ENCODE measurements at places on chromosomes 3 and 15.

GRCh38 chr3:58776231-58776630 is 109.7 kb upstream of the FAM3D start:
- DNase-seq = no peak

- DNase-seq = no peak
Measured at GRCh38 chr15:65525622-65526021, 4.6 kb upstream of the HACD3 start.

- DNase-seq = no peak
Measured at GRCh38 chr3:114582929-114583328, 289.1 kb downstream of the TIGIT start.

DNA sequence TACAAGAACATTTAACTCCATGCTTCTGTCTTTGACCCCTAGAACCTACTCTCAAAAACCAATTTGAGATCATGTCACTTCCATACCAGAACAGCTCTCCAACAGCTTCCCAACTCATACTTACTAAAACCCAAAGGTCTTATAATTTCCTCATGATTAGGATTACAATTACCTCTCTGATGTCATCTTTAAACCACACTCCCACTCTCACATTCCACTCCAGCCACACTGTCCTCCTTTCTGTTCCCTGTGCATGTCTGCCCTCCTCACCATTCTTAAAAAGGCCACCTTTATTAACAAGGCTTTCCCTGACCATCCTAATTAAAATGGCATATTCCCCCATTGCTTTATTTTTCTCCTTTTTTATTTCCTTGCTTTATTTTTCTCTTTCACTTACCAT is 18.9 kb downstream of the PHC3 start:
- DNase-seq = no peak

DNA sequence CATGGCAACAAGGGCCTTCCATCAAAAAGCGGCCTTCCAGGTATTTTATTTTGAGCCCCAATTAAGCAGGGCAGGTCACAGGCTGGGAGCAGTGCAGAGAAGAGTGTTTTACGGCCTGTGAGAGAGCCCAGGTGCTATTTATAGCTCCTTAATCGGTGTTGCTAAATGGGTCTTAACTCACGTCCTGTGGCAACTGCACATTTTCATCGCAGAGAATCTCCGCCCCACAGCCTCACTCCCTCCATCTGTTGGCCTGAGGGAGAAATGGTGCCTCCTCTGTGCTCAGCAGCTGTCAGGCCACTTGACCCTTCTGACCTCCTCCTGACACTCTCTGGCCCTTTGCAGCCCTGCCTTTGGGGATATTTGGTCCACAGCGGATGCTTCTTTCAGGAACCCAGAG is 58.6 kb downstream of the SPSB4 start:
- DNase-seq = no peak

- DNase-seq = no peak
Measured at GRCh38 chr3:49351521-49352011, 6.6 kb downstream of the GPX1 start.

- DNase-seq = no peak
Measured at GRCh38 chr3:186540835-186541226, 3.3 kb downstream of the CRYGS start.

GRCh38 chr3:29639578-29640290 is 358.9 kb downstream of the RBMS3 start:
- DNase-seq = no peak

- no peak for DNase-seq
Measured at GRCh38 chr15:33148129-33148751, 46.3 kb downstream of the FMN1 start.

DNA sequence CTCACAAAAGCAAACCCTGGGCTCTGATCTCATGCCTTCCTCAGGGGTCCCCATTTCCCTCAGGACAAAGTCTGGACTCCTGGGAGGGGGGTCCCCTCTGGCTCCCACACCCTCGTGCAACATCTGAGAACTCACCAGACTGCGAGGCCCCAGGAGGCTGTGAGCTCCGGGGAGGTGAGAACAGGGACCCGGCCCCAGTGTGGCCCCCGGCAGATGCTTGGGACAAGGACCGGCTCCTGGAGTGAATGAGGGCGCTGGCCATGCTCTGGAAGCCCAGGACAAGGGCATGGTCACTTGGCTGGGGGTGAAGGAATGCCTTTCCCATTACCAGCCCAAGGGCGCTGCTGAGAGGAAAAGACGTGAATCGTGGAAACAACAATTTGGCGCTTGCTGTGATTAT is 48.0 kb downstream of the LINGO1 start:
- DNase-seq = no peak

- DNase-seq = no peak
Measured at GRCh38 chr3:9081184-9081818, 118.0 kb upstream of the RAD18 start.

- no peak for DNase-seq
Measured at GRCh38 chr3:16234281-16234680, 30.5 kb downstream of the DPH3 start.

- no peak for DNase-seq
Measured at GRCh38 chr3:34248352-34248751, 449.9 kb downstream of the PDCD6IP start.

DNA sequence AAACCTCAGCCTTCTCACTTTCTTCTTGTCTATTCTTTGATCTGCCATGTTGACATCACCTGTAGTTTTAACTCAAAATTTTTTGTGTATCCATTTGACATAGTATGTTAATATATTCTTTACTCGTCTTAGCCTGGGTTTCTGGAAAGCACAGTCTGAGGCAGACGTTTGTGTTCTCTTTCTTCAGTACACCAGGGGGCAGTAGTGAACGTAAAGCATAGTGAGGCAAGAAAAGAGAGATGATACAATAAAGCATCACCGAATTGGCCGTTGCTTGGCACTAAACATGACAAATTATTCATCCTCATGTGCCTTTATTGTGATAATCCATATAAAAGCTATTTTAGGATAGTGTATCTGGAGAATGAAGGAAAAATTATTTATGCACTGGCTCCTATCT is 141.0 kb upstream of the MYRIP start:
- DNase-seq = no peak

GRCh38 chr3:71180524-71180923 is 403.0 kb downstream of the FOXP1 start:
- DNase-seq = no peak

- DNase-seq = no peak
Measured at GRCh38 chr3:40920041-40920440, 279.3 kb upstream of the CTNNB1 start.

DNA sequence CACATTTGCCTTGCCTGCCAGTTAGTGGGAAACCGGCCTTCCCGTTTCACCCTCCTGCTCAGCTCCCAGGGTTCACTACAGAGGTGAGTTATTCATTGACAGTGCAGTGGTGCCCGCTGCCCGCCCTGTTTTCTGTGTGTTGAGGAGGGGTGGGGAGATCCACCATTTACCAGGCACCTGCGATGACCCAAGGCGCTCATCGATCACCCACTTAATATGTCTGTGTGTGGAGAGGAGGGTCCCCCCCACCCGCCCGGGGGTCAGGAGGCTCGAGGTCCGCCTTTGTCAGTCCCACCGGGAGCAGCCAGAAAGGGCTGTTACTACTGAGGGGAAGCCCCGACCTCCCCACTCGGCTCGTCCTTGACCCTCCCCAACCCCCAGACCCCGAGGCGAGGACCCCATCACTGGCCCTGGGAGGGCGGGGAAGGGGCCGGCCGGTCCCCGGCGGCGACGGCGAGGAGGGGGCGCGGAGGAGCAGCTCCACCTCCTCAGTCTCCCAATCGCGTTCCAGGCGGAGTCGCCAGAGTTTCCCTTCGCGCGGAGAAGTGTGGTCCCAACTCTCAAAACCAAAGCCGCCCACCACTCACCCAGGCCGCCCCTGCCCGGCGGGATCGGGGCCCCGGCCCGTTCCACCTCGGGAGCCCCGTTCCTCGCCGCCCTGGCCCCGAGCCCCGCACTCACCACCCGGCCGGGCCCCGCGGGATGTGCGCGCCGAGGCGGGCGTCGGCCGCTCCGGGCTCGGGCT is 1.1 kb downstream of the PLXNB1 start:
- DNase-seq = no peak

DNA sequence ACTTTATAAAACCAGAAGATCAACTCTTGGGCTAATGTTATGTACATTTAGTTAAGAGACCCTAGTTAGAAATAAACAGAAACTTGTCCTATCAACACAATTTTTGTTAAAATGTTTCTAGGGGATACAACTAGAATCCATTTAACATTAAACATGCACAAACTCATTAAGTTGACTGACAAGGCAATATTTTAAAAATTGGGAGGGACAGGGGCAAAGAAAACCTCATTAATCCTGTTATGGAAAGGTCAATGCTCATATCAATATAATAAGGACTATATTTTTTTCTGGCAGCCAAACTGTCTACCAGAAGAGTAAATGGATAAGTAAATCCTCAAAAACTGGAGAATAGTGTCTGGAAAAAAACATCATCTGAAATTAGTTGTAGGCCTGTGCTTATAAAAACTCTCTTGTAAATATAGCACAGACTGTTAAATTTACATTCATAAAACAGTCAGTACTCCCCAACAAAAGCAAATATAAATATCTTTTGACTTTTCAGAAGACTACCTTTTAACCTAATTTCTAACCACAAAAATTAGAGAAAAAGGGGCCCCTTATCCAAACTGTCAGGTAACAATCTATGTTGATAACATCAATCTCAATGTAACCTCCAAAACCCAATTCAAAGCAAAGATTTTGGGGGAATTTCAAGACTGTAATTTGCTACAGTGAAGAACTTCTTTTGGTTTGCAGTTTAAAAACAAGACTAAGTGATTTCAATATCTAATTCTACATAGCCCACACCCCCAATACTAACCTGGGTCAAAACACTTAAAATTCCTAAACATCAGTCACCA is 4.2 kb downstream of the TRA2B start:
- no peak for DNase-seq

DNA sequence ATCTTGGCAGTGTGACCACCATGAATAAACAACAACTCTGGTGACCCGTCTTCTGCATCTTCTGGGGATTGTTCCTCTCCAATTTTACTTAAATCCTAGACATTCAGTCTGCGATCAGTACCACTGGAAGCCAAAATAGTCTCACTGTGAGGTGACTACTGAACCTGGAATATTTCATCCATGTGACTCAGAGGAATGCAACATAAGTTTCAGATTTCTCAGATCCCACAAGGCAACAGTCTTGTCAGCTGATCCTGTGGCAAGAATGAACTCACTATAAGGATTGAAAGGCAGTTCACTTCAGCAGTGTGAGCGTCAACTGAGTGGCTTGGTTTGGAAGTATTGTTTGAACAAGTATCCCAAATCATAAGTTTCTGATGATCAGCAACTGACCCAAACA is 13.2 kb downstream of the NSUN3 start:
- DNase-seq = no peak

DNA sequence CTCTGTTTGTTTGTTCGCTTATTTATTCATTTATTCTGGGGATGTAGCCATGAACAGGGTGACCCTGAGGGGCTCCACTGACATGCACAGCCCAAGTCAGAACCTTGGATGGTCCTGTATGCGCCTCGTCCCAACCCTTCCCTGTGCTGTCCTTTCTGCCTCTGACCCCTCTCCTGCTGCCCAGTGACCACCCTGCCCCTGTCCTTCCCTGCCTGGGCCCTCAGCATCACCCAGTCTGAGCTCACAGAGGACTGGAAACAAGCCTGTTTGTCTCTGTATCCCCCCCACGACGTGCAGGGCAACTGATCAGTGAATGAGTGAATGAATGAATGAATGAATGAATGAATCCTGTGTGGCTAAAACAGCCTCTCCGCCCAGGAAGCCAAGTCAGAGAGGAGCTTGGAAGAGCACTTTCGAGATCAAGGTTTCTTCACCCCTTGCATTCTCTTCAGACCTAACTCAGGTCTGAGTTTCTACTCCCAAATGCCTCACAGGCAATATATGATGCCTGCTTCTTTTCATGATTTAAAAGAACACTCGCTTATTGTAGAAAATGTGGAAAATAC is 157.7 kb downstream of the SMAD6 start:
- no peak for DNase-seq

GRCh38 chr3:50582083-50582482 is 12.8 kb downstream of the HEMK1 start:
- no peak for DNase-seq

DNA sequence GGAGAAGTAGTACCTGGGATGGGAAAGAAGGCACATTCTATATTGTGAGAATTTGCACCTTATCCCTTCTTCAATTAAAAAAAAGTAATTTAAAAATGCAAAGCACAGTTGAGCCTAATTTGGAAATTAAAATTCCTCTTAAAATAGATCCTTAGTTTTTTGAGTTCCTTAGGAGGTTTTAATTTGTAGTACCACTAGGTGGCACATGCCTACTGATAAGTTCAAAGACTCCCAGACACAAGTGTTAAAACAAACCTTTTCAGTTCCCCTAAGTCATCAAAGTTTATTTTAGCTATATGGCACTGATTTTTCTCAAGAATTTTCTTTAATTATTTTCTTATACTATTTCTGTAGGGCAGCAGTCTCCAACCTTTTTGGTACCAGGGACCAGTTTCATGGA is 127.6 kb upstream of the AZI2 start:
- DNase-seq = no peak

DNA sequence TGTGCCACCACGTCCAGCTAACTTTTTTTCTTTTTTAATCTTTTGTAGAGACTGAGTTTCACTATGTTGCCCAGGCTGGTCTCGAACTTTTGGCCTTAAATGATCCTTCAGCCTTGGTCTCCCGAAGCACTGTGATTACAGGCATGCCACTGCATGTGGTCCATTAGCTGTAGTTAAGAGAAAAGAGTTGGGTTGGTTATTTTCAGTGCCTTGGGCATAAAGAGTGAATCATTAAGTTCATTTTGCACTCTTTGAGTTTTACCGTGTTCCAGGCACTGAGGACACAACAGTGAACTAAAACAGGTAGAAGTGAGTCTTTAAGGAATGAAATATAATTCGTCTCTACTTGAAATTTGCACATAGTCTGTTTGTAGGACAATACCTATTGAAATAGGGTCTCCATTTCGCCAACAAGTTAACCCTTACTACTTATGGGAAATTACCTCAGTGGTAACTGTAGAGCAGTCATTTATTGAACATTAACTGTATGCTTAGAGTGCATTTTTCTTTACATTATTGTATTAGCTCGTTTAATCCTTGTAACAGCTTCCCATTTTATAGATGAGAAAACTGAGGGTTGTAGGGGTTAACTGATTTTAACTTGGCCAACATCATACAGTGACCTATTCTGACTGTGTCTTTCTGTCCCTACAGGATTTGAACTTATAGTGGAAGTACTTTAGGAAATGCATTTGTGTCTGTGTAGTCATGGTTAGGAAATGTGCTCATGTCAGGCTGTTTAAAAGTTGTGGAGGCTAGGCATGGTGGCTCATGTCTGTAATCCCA is 22.7 kb upstream of the TRAK1 start:
- DNase-seq = no peak

GRCh38 chr3:148175214-148175613 is 522.5 kb upstream of the AGTR1 start:
- no peak for DNase-seq

All from activated CD4-positive, CD25-positive, alpha-beta regulatory T cell treated with anti-CD3 and anti-CD28 coated beads, Interleukin-2, amount 50 U/mL, for 16 hours (primary cell).